ENCODE measurements at places on chromosomes 5 and 9.
A peak's percentile ranks its signal among the peaks of the same experiment; 100 is the strongest.

GRCh38 chr5:103255691-103256090, 2.9 kb upstream of the MACIR start:
- DNase-seq: no peak

- no peak for DNase-seq
Measured at GRCh38 chr5:178424810-178425177, 165.4 kb downstream of the COL23A1 start.

- DNase-seq: no peak
Measured at GRCh38 chr5:37814699-37815098, 25.1 kb downstream of the GDNF start.

- no peak for DNase-seq
Measured at GRCh38 chr9:126915846-126916543, 1.4 kb downstream of the RALGPS1 start.

- DNase-seq: no peak
Measured at GRCh38 chr5:159187719-159188118, 21.6 kb downstream of the RNF145 start.

GRCh38 chr5:138951986-138952735, 77.0 kb upstream of the LRRTM2 start:
- DNase-seq: no peak

GRCh38 chr9:116166713-116167112, 13.1 kb downstream of the PAPPA start:
- no peak for DNase-seq

- no peak for DNase-seq
Measured at GRCh38 chr5:133957591-133957990, 10.8 kb downstream of the C5orf15 start.

DNA sequence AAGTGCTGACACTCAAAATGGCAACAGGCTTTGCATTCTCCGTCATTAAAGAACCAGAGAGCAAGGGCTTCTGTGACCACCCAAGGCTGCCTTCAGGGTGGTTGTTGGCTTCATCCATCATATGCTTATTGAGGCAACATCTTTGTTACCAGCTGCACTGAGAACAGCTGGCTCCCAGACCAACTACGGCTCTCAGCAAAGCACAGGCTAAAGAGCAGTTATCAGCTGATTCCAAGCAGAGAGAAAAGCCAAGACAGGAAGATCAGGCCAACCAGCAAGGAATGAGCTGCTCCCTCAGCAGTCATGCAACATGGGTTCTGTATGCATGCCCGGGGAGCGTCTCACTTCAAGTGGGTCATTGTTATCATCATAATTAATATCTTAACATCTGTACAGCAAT, 358.9 kb downstream of the ACTL7B start:
- no peak for DNase-seq

DNA sequence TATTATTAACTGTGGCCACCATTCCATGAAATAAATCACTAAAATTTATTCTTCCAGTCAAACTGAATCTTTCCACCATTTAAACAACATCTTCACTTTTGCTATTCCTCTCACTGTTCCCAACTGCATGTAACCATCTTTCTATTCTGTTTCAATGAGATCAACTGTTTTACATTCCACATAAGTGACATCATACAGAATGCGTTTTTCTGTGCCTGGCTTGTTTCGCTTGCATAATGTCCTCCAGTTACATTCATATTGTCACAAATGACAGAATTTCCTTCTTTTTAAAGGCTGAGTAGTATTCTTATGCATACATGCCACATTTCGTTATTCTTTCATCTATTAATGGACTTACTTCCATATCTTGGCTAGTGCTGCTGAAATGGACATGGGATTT, 738.2 kb downstream of the SEMA5A start:
- no peak for DNase-seq

DNA sequence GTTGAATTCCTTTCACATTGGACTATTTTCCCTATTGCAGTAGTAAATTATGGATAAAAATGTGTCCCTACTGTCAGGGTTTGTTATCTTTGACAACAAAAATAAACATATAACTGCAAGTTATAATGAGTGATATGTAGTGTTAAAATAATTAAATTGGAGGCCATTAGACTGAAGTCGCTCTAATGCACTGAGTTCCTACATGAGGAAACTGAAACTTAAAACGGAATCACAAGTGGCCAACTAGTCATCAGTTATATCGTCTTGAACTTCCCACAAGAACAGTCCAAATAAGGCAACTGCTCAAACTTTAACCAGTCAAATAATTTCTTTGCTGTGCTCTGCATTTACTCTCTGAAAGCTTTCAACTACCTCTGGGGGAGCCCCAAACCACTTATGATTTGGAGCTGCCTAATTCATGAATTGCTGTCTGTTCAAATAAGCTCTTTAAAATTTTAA, 2.1 kb upstream of the IFT74 start:
- DNase-seq: no peak

- no peak for DNase-seq
Measured at GRCh38 chr9:113622600-113623400, 159.3 kb downstream of the RGS3 start.

GRCh38 chr5:116469631-116470030, 105.0 kb downstream of the SEMA6A start:
- no peak for DNase-seq

- DNase-seq: no peak
Measured at GRCh38 chr5:111603446-111603827, 91.1 kb upstream of the STARD4 start.

DNA sequence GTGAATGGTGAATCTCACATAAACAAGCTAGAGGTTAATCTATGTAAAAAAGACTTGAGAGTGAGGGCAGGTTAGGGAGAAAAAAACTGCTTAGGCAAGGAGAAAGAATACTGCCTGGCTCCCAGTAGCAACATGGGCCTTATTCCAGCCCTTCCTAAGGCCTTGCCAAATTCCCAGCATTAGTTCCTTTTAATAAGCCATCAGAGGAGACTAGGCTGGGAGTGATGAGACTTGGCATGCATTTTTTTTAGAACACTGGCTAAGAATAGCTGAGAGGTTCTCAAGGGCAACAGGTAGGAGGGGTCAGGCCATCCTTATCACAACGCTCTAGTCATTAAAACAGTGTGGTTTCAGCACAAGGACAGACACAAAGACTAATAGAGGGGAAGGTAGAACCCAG, 20.9 kb upstream of the ZBTB43 start:
- no peak for DNase-seq

DNA sequence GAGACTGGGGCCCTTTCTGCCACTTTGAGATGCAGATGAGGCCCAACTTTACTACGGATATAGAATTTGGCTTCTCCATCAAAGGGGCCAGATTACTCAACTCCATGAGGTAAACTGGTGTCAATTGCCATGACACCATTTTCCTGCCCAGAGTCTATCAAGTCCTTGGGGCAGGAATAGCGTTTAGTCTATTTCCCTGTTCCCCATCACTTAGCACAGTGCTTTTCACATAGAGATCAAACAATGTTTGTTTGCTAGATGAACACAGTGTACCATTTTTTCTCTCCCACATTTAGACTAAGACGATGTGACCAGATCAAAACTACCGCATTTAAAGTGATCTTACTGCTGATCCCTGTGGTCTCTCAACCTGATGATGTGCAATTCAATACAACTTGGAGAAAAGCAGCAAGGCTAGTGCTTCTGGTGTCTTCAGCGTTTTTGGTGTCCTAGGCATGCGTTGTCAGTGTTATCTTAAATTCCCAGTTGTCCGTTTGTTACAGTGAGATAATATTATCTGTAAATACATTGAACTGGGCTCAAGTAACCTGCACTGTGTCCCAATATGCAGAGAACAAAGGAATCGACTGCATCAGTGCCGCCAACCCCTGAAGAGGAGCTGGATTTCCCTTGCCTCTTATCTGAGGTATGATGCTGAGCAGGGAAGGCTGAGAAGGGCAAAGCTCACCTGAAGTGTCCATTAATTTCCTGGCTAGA, 446.2 kb downstream of the PLK2 start:
- no peak for DNase-seq

- DNase-seq: peak; percentile 28
Measured at GRCh38 chr9:135926402-135927194, 19.3 kb upstream of the CAMSAP1 start.

- no peak for DNase-seq
Measured at GRCh38 chr9:106707738-106708474, 155.1 kb upstream of the ZNF462 start.

DNA sequence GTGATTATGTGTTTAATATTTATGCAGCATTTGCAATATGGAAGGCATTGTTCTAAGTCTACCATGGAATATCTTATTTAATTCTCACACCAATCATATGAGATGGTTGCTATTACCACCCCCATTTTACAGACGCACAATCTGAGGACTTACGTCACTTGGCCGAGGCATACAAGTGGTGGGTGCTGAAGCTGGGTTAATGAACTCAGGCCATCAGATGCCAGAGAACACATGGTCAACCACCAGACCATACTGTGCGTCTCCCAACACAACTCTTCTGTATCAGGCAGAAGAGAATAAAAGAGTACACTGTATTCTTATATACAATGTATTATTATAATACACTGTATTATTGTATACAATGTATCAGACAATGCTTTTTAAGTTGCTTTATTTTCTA, 59.5 kb downstream of the ZNF366 start:
- DNase-seq: no peak

- DNase-seq: no peak
Measured at GRCh38 chr5:86665984-86666760, 48.4 kb downstream of the COX7C start.

- no peak for DNase-seq
Measured at GRCh38 chr9:90000925-90001324, 396.1 kb downstream of the GADD45G start.

DNA sequence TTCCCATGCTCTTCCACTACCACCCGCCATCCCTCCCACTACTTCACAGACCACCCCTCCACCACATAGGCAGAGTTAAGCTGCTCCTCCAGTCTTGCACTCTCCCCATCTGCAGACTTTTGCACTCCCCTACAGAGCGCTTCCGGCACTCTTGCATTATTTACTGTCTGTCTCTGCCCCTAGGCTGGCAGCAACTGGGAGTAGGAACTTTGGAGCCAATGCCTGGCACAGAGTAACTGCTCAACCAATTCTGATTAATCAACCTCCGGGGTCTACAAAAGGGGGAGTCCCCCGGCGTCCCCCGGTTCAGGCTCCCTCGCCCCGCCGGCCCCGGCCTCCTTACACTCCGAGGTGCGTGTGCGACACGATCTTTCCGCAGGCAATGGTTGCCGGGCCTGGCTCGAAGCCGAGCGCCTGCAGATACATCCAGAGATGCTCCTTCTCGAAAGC, 498 bp downstream of the HAUS6 start:
- DNase-seq: no peak

DNA sequence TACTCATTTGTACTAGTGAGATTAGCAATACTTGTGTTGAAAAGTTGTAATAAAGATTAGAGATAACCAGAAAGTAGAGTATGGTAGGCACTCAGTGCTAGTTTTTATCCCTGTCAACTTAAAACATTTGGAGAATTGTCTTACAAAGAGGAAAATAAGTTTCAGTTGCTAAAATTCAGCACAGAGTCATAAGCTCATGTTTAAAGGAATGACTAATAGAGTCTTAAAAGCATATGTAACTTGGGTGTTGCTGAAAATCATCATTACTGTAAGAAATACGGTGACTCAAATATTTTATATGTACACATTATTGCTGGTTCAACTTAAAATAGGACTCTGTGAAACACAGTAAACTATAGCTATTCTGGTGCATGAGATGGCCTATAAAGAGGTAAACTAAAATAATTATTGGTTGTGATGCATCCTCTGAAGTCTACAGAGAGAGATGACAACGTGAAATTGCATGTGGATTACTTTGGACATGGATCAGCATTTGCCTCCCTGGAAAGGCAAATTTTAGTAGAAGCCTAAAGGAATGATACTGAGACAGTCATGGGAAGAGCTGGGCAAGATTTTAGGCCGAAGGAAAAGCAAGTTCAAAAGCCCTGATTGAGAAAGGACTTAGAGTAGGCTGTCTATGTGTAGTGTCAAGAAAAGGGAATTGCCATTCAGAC, 34.6 kb downstream of the SGCD start:
- DNase-seq: no peak
